Fibroblast of lung (primary cell): ENCODE measurements at places on chromosomes 11 and 22. TPM values are rescaled to one million over a fixed set of nuclear protein-coding genes. Genes with fewer than 3 reads are reported as not detected.

The GRM5 gene
- under 0.01 TPM in 1 of 2 replicates, not detected in the other for total RNA-seq

GRCh38 chr22:17043521-17043920 lies 35.5 kb upstream of the GAB4 start:
- no peaks in the 10 kb centered on the region for H3K36me3 ChIP-seq
- no peaks in the 10 kb centered on the region for H3K4me1 ChIP-seq
- DNase-seq = no peak

DNA sequence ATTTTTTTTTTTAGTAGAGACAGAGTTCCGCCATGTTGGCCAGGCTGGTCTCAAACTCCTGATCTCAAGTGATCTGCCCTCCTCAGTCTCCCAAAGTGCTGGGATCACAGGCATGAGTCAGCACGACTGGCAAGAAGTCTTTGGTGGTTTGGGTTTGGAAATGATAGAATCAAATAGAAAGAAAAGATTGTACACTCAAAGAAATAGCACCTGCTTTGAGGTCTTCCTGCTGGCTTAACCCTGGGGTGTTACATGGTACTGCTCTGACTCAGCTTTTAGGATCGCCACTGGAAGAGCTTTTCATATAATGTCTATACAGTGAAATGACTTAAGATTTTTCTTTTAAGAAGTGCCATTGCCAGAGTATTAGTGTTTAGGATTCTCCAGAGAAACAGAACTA lies 50.2 kb downstream of the JAM3 start:
- H3K27me3 ChIP-seq = no peaks in the 10 kb centered on the region
- peaks cover 6% of the 10 kb centered on the region for H3K4me1 ChIP-seq
- H3K27ac ChIP-seq = peak overlapping the region; percentile 84
- DNase-seq = peak; percentile 71

The RCOR2 gene
- total RNA-seq = 4.1 and 5.6 TPM in 2 replicates

DNA sequence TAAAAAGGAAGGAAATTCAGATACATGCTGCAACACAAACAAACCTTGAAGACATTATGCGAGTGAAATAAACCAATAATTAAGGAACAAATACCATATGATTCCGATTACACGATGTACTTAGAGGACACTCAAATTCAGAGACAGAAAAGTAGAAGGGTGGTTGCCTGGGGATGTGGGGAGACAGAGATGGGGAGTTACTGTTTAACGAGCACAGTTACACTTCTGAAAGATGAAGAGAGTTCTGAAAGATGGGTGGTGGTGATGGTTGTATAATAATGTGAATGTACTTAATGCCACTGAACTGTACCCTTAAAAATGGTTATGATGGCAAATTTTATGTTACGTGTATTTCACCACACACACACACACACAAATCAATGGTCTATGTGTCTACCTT lies 14.7 kb downstream of the ZBTB44 start:
- no peak for DNase-seq
- no peaks in the 10 kb centered on the region for H3K27me3 ChIP-seq
- no peak overlapping the region for H3K27ac ChIP-seq
- no peak overlapping the region for H3K4me3 ChIP-seq

DNA sequence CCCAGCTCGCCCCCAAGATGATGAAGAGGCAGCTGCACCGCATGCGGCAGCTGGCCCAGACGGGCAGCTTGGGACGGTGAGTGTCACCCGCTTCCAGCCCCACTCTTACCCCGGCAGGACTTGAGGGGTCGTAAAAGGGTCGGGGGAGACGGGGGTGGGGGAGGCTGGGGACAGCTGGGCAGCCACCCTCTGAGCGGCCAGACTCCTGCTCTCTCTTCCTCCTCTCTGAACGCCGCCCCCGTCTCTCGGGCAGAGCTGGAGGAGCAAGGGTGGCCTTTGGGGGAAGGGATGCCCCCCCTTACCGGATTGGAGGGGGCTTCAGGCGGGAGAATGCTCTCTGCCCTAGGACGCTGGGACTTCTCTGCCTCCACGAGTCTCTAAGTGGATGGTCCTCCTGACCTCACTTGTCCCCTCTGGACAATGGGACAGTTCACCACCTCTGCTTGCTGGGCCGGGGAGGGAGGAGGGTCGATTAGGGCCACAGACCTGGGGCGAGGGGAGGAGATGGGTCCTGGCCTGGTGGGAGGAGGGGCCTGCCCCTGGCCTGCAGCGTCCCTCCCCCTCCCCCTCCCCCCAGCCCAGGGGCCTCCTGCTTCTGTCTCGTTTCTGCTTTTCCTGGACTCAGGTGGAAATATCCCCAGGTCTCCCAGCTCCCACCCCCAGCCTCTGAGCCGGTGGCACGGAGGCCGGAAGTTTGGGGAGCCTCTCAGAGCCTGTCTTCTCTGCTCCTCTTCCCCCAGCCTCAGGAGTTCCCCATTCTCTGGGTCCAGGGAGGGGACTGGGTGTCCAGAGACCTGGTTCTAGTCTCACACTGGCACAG lies 512 bp downstream of the SH3BP1 start:
- H3K4me1 ChIP-seq = peaks cover 22% of the 10 kb centered on the region
- H3K27ac ChIP-seq = no peak overlapping the region
- peak overlapping the region; percentile 55 for H3K4me3 ChIP-seq
- no peak for DNase-seq
- no peaks in the 10 kb centered on the region for H3K27me3 ChIP-seq

The OR6T1 gene
- total RNA-seq = not detected in 2 replicates

The SHISA8 gene
- not detected in 2 replicates for total RNA-seq

DNA sequence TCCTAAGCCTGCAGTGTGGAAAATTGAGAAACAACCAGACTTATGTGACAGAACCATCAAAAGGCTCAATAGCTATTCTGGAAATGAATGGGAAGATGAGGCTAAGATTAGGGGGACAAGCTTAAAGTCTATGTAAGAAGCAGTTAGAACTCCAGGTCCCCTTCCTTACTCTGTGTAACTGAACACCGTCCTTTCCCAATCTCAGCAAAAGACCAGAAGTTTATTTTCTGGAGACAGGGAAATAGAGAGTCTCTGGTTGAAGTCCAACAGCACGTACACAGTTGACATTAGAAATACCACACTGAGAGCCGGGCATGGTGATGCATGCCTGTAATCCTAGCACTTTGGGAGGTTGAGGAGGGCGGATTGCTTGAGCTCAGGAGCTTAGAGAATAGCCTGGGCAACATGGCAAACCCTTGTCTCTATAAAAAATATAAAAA lies 93.9 kb downstream of the CD44 start:
- H3K4me1 ChIP-seq = no peaks in the 10 kb centered on the region
- no peak overlapping the region for H3K4me3 ChIP-seq
- peaks cover 14% of the 10 kb centered on the region for H3K36me3 ChIP-seq
- H3K27me3 ChIP-seq = no peaks in the 10 kb centered on the region
- H3K27ac ChIP-seq = peak overlapping the region; percentile 22

GRCh38 chr11:92482492-92483060 lies 258.0 kb downstream of the FAT3 start:
- no peak for DNase-seq
- H3K4me1 ChIP-seq = no peaks in the 10 kb centered on the region
- H3K36me3 ChIP-seq = no peaks in the 10 kb centered on the region
- no peak overlapping the region for H3K4me3 ChIP-seq
- no peak overlapping the region for H3K27ac ChIP-seq

DNA sequence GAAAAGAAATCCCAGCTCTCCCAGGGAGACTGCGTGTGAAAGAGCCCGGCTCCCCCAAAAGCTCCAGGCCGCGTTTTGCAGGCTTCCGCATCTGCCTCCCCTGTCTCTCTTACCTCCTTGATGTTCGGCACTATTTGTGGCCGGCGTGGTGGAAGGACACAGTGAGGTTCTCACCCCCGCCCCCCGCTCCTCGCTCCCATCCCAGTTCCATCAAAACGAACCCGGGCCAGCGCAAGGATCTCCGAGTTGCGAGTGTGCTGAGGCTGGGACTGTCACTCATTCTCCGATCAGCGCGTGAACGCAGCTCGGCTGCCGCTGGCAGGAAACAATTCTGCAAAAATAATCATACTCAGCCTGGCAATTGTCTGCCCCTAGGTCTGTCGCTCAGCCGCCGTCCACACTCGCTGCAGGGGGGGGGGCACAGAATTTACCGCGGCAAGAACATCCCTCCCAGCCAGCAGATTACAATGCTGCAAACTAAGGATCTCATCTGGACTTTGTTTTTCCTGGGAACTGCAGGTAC lies at the start of gene NCAM1:
Gene NCAM1 (plus strand): TSS at position 275 of the 523 bp plus-strand sequence.
- no peaks in the 10 kb centered on the region for H3K4me1 ChIP-seq
- no peak within 1 kb of the TSS for H3K27ac ChIP-seq
- peak; percentile 81 for DNase-seq
- H3K4me3 ChIP-seq = peak within 1 kb of the TSS; percentile 44
- H3K36me3 ChIP-seq = no peaks in the 10 kb centered on the region
- peaks cover 11% of the 10 kb centered on the region for H3K27me3 ChIP-seq

DNA sequence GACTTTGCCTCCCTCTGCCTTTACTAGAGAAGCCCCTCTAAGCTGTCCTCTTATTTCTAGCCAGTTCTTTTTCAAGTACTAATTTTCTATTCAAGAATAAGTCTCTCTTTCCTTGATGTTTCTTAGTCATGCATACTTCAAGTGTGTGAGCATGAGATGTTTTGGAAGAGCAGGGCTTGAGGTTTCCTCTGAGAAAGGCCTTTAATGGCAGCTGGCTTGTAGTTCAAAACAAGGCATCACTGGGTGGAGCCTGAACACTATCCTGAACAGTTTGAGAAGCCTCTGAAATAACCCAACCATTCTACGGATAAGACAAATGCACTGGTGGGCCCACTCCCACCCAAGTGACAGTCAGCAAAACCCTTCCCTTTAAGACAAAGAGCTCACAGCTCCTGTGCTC lies 37.6 kb downstream of the CLDN25 start:
- no peak for DNase-seq
- H3K27me3 ChIP-seq = no peaks in the 10 kb centered on the region
- no peaks in the 10 kb centered on the region for H3K36me3 ChIP-seq
- no peaks in the 10 kb centered on the region for H3K4me1 ChIP-seq
- H3K4me3 ChIP-seq = no peak overlapping the region

The CPT1A gene
- total RNA-seq = 33.6 and 45.2 TPM in 2 replicates
